ENCODE measurements at places on chromosomes 11 and 22.

- DNase-seq, result no peak
These were observed 7.4 kb downstream of the MED15 start for GRCh38 chr22:20514658-20515406.

- DNase-seq, result no peak
These were observed 11.6 kb downstream of the TMEM132A start for GRCh38 chr11:60935676-60936442.

- no peak for DNase-seq
These were observed 92.4 kb upstream of the NOX4 start for GRCh38 chr11:89583580-89583979.

DNA sequence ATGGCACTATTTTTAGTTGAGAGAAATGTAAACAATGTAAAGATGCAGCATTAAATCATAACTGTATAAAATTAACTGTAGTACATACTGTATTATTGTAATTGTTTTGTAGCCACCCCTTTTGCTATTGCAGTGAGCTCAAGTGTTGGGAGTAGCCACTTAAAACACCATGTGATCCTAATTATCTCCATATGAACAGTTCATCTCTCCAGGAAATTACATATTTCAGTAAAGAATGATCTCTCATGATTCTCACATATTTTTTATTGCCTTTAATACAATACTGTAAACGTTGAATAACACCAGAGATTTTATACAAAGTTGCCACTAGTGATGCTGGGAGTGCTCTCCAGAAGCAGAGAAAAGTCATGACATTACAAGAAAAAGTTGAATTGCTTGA, 1768.6 kb downstream of the LRRC4C start:
- DNase-seq, result no peak

GRCh38 chr22:35733791-35734516, 16.3 kb downstream of the APOL5 start:
- DNase-seq, result no peak

DNA sequence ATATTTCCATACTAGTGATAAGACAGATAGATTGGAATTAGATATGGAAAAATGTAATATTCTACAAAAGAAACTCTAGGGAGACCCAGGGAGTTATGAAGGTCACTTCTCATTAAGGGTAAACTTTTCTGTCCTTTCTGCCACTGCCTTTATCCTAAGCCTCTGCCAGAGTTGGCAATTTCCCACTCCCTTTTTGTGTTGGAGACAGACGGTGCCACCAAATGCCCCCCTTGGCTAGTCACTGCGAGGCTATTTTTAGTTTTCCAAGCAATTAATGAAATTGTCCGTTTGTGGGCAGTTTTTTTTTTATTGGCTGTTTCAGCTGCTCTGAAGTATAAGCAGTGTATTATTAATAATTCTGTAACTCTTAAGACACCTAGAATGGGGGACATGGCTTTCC, 67.6 kb upstream of the TENM4 start:
- no peak for DNase-seq

GRCh38 chr11:105142167-105142566, 2.6 kb upstream of the CARD18 start:
- DNase-seq, result no peak

DNA sequence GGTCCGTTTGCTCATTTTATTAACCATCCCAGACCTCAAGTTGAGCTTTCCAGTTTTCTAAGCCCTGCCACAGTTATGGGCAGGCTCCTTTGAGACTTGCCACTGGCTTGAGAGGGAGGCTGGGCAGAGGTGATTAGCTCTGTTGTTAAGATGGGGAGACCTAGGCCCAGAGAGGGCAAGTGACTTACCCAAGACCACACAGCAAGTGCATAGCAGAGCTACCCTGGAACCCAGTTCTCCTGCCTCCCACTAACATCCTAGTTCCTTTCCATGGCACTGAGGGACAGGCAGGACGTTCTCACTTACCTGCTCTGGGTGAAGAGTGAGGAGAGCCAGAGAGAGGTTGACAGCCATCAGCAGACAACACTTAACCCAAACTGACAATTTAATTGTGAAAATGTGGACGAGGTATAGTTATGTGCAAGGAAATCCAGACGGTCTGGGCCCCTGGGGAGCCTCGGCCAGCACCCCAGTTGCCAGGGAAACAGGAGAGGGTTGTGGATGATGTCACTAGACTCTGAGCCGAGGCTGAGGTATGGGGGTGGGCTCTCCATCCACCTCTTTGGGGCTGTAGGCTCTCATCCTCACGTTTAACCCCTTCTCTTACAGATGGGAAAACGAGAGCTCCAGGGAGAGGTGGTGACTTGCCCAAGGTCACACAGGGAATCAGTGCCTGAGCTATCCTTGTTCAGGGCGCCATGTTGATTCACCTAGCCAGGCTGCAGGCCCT, 12.3 kb upstream of the WNT11 start:
- no peak for DNase-seq

GRCh38 chr11:87892291-87892690, 283.0 kb downstream of the RAB38 start:
- no peak for DNase-seq

DNA sequence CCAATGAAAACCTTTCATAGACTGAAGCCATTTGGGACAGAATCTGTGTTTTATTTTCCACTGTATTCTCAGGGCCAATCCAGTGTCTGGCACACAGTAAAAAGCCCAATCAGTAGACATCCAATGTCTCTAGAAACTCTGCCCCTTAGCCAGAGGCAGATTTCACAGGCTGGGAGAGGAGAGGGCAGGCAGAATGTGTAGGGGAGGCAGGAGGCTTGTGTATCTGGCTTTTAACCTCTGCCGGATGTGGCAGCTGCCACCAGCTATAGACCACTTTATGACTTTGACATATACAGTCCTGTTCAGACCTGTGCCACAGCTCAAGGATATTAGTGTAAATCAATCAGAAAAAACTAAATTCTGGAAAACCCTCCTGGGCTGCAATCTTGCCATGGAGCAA, 4.4 kb downstream of the EXPH5 start:
- DNase-seq, result no peak

DNA sequence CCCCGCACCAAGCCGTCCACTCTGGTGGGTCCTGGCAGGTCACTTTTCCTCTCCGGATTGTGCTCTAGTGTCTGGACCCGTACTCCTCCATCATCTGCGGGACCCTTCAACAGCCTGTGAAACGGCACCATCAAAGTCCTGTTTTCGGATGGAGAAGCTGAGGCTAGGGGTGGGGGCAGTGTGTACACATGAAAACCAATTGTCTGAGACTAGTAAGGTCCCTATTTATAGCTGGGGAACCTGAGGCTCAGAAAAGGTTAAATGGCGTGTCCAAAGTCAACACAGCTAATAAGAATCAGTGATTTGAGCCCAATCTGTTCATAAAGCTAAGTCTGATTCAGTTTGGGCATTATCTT, 668 bp upstream of the LRRC32 start:
- DNase-seq, result no peak

DNA sequence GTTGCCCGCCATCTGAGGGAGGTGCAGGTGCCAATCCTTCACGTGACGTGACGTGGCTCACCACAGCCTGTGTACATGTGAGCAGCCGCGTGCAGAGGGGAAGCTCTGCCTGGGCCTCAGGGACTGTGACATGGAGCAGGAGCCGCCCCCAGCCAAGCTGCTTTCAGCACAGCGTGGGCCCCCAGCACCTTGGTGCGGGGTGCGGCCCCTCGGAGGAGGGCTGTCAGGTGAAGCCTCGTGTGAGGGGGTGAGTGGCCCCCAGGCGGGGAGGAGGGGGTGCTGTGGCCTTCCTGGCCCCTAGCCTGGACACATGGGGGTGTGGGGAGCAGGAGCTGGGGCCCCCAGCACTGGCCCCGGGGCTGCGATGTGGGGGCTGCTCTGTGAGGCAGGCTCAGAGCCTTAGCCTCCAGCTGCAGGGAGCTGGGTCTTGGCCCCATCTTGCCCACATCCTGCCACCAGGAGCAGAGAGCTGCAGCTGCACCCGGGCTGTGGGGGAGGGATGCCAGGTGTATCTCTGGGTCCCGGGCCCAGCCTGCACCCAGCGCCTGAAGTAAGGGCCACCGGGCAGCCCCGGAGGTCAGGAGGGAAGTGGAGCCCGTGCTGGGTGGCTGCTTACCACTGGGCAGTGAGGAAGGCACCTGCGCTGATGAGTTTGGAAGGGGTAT, at the start of gene ADORA2A:
Gene ADORA2A, plus strand, starts transcription at position 100 of the 665 bp plus-strand sequence. CDS start 5,806 bp downstream, outside the sequence.
- no peak for DNase-seq

- DNase-seq, result no peak
These were observed 33.6 kb downstream of the NTM start for GRCh38 chr11:131404010-131404409.

DNA sequence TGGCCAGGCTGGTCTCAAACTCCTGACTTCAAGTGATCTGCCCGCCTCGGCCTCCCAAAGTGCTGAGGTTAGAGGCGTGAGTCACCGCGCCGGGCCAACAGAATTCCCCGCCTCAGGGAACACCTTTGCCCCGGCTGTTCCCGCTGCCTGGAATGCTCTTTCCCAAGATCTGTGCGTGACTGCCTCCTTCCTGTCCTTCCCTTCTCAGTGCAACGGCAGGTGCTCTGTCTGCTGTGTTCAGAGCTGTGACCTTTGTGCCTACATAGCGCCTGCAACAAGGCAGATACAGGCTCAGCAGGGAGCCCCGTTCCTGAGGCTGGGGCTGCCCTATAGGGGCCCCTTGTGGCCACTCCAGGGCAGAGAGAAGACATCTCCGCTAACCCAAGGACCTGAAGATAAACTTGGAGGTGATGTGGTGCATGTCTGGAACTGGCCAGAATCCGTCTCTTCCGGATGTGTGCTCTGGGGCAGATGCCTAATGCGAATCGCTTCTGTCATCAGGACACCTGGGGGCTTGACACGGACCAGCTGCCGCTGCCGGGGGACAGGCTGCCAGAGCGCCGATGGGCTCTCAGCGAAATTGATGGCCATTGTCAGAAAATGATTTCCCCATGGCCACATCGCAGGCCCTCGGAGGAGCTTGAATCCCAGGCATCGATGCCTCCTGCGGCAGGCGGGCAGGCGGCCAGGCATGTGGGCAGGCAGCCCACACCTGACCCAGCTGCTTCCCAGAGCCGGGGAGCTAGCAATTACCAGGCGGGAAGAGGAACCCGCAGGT, 43.5 kb upstream of the TCF20 start:
- no peak for DNase-seq

- DNase-seq, result no peak
These were observed 3.6 kb upstream of the KAT5 start for GRCh38 chr11:65708451-65708850.

DNA sequence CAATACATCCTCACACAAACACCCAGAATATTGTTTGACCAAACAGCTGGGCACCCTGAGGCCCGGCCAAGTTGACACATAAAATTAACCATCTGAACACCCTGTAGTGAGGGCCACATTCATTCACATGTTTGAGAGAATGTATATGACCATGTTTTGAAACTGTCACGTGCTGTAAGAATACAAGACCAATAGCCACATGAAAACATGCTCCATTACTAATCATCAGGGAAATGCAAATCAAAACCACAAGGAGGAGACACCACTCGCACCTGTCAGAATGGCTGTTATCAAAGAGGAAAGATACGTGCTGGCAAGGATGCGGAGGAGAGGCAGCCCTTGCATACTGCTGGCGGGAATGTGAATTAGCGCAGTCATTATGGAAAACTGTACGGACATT, 38.3 kb upstream of the IGSF9B start:
- DNase-seq, result no peak

DNA sequence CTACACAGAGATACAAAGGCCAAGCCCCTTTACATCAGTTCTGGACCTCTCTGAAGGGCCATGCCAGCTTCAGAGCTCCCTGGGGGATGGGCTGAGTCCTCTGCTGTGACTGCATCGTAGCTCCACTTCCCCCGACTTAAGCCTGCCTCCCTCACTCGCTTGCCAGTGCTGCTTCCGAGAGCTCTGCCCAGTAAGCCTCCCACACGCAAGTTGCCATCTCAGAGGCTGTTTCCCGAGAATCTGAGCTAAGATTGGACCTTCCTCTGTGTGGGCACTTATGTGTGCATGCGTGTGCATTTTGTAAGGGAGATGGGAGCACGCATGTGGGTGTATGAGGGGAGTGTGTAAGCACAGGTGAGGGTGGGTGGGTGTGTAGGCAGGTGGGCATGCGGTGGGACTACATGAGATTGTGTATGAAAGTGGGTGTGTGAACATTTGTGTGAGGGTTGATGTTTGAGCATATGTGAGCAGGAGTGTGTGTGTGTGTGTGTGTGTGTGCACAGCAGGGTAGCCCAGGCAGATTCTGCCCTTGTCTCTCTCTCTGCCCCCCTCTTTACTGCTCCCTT, 163.0 kb upstream of the SYT13 start:
- DNase-seq, result no peak

GRCh38 chr11:28715726-28716125, 607.5 kb downstream of the METTL15 start:
- DNase-seq, result no peak

DNA sequence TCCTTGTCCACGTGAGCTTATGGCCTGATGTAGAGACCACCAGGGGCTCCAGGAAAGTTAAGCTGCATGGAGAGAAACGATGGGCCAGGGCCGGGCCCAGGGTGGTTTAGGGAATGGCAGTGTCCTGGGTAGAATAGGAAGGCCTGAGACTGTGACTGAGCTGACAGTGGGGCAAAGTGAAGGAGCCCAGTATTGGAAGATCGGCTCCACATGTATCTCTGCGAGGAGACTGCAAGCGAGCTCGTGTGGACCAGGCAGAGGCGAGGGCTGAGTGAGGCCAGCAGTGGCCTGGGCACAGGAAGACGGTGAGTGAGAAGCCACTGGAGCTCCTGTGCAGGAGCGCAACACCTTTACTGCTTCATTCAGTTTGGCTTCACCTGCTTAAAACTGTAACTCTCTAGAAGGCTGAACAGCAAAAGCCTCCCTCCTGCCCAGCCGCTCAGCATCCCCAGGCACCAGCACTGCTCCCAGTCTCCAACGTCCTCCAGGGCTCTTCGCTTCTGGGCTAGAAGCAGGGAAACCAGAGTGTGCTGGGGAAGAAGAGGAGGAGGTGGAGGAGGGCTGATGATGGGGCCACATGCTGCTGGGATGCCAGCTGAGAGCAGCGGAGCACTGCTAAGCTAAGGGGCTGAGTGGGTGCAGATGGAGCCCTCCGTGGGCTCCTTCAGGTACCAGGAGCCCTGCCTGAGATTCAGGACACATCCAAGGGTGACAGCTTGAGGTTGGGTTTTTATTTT, 13.5 kb downstream of the TCIRG1 start:
- no peak for DNase-seq

- DNase-seq, result no peak
These were observed 114.0 kb downstream of the GRIK4 start for GRCh38 chr11:120625565-120625964.

- no peak for DNase-seq
These were observed 101.3 kb upstream of the FGF3 start for GRCh38 chr11:69920345-69921127.

DNA sequence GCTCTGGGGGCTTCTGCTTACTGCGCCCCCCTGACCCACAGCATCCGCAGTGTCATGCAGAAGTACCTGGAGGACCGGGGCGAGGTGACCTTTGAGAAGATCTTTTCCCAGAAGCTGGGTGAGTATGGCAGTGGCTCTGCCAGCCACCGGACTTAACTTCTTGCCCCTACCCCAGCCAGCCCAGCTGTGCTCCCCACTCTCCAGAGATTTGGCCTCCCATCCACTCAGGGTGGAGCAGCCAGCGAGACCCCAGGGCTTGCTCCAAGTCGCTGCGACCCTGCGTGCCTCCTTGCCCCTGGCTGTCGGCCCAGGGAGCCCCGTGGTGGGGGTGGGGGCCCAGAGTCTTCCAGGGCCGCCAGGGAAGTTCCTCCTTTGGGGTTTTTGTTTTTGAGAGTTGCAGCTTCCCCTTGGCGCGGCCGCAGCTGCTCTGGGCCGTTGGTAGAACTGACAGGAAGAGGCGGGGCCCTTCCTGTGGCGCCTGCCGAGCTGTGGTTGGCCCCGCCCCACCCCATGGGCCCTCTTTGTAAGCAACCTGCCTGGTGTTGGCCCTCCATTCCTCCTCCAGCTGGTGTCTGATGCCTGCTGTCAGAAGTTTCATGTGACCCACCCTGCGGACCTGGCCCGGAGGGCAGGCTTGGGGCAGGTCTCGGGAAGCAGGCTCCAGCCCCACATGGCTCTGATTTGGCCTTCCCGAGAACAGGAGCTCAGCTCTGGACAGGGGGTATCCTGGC, 11.1 kb downstream of the GRK2 start:
- no peak for DNase-seq

Data from mesothelial cell of epicardium (in vitro differentiated cells).